Esophagus squamous epithelium (tissue), 5 donors: ENCODE measurements at places on chromosomes 12 and 14.

- no peak for DNase-seq
These were observed 78.9 kb downstream of the PLEKHA5 start for GRCh38 chr12:19208456-19208855.

DNA sequence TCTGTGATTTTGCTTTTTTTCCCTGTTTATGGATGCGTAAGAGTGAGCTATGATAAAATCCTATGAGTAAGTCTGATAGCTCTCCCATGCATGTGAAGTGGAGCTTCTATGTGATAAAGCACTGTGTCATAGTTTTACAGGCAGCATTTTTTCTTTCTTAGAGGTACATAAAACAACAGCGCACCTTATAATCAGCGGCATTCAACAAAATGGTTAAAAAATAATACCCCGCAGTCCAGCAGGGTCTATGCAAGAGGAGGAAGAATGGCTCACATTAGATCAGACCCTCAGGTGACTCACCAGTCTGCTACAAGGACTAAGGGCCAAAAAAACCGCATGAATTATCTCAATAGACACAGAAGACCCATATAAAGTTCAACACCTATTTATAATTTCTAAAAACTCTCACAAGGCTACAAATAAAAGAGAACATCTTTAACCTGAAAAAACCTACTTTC, 33.0 kb upstream of the TMEM179 start:
- DNase-seq, result no peak

DNA sequence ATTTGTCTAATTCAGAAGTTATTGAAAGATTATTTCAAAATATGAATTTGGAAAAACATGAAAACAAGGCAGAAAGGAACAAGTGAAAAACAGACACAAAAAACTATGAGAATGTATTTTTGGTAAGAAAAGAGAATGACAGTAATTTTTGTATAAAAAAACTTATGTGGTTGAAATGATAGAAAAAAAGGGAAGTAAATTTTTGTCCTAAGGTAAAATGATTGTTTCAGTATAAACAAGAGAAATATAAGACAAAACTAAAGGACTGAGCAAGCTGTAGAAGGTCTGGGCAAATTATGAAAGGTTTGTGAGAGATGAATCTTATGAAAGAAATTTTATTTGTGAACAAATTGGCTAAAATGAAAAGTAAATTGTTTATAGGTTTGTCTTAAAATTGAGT, 44.6 kb downstream of the CEP83 start:
- no peak for DNase-seq

DNA sequence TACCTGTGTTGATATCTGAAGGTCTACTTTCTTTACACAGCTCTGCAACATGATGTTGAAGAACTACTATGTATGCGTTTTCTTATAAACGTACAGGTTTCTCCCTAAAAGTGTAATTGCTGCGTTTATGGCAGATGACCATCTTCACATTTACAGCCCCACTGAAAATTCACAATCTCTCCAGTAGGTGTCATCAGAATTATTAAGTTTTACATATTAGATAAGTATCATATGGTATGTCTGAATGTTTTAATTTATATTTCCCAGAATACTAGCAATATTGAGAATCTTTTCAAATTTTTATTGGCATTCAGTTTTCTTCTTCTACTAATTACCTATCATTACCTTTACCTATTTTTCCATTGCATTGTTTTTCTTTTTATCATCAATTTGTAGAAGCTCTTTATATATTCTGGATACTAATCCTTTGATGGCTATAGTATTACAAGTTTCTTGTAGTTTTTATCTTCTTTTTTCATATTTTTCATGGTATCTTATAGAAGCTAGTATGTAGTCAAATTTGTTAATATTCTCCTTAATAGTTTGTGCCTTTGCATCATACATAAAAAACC, 123.5 kb downstream of the CAPZA3 start:
- no peak for DNase-seq

DNA sequence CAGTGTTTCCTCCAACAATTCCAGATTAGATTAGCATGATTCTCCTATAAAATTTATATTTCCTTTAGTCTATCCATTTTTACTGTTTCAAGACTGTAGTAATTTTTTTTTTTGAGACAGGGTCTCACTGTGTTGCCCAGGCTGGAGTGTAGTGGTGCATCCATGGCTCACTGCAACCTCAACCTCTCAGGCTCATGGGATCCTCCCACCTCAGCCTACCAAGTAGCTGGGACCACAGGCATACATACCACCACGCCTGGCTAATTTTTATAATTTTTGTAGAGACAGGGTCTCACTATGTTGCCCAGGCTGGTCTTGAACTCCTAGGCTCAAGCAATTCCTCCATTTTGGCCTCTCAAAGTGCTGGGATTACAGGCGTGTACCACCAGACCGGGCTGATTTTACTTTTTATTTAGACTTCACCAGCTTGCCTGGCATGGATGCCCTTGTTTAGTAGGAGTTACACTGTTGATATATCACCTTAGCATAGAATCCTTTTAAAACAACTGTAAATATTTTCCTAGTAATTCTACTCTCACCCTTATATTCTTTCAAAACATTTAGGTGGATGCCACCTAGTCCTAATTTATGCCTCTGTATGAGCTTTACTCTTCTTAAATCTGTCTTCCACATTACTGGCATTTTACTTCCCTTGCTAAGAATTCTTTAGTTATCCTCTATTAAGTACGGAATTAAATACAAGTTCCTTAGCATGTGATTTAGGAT, 55.8 kb upstream of the LIMA1 start:
- DNase-seq, result no peak

DNA sequence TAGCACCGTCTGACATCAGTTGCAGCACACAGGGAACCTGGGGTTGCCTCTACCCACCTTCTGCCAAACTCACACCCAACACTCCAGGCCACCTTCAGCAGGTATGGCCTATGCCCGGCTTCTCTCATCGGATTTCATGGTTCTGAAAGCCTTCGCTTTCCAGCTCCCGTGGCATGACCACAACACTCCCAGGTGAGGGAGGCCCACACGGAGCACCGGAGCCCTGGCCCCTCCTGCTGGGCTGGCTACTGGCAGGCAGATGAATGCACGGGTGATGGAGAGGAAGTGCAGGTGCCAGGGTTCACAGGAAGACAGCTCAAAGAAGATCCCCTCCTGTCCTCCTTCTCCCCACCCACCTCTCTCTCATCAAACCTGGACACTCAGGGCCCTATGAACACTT, 37.2 kb downstream of the CACNA2D4 start:
- DNase-seq, result no peak

- no peak for DNase-seq
These were observed 190.7 kb upstream of the PPFIA2 start for GRCh38 chr12:81949841-81950308.

DNA sequence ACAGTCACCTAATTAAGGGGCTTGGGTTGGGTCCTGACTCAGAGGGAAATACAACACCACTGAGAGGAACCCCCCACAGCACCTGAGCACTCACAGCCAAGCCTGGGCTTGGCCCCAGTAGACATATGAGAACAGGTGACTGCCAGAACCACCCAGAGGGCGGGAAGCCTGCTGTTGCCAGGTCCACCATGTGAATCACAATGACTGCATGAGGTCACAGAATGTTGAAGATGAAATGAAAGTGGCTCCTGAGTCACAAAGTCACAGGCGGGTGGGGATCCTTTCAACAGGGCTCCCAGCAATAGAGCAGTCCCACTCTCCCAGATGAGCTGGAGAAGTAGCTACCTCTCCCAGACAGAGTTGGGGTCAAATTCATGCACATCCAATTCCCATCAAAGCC, at the start of gene LRRC74A:
LRRC74A (plus strand) TSS at position 287 of the 400 bp plus-strand sequence. CDS start 290 bp downstream, outside the sequence.
- DNase-seq, result no peak

DNA sequence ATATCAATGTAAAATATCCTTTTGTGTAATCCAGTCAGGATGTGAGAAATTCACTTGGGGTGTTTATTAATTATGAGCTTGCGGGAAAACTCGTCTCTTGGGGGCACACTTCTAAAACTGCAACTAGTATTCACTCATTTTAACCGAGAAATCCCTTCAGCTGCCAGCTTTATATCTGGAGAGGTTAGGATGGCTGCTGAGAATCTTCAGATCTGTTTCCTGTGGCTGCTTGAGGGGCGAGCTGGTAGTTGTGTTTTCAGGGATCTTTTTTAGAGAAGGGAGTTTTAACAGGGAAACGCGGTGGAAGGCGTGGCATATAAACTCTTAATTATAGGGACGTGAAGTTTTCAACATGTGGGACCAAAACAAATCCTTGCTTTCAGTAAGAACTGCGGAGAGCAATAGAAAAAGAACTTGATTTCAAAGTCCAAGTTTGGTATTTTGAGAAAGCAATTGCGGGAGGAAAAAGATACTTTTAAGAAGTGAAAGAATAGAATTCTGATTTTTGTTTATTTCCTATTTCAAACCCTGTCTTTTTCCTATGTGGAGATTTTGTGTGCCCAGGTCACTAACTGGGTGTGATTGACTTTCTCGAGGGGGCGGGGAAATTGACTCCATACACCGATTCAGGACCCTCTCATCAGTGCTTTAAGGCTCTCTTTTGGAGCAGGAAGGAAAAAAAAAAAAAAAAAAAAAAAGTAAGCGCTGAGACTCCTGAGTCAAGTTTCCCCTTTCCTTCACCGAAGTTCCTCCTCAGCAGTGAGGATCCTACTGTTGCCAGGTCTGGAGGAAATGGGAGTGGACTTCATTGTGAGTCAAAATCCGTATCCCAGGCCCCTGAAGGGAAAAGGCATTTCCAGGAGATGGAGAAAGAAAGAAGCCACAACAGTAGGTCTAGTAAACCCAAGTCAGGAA, 1.1 kb downstream of the PPFIBP1 start:
- no peak for DNase-seq

DNA sequence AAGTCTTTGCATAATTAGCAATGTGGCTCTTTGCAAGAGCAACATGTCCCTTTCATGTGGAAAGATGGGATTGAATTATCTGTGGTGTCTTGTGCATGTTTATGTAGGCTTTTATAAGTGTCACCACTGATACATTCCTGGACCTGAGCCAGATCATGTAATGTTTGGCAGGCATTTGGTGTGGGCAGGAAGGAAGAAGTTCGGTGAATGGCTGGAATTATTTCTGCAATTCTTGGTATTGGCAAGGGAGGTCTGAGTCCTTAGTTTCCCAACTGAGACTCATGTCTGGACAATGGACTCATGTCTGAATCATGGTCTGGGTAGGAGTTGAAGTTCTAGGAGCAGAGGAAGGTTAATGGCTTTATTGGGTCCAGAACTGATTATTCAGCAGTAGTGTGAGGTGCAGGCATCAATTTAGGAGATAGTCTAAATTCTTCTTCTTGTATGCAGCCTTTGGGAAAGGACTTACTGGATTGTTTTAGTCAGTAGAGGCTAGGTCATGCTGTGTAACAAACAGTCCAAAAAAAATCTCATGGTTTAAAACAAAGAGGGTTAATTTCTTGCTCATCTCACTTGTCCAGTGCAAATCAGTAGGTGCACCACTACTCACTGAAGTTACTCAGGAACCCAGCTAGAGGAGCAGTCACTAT, 186.5 kb upstream of the LHX5 start:
- DNase-seq, result no peak

- DNase-seq, result no peak
These were observed 40.7 kb downstream of the LRRIQ1 start for GRCh38 chr12:85076688-85077430.

GRCh38 chr12:122852336-122853275, 17.3 kb downstream of the HIP1R start:
- no peak for DNase-seq

DNA sequence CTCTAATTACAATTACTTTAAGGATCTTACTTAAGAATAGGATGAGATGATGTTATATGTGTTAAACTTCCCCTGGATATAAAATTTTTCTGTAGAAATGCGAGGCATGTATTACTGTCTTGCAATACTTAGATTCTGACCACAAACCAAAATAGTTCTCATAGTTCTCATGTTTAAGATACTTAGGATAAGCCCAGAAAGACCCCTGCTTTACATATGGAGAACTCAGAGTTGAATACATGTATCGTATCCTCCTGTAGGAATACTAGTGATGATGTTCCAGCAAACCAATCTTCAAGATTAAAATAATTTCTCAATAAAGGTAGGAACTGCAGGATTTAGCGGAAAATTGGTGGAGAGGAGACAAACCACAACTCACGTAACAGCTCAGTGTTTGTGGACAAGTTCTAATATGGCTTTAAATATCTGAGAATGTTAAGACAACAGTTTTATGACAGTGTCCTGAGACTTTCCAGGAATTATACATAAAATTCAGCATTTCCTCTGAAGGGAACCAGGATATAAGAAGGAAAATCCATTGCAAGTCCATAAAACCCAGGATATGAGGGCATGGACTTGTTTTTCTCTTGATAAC, 114.7 kb upstream of the CRY1 start:
- no peak for DNase-seq

- no peak for DNase-seq
These were observed 77.9 kb upstream of the BCL11B start for GRCh38 chr14:99349721-99350495.

- no peak for DNase-seq
These were observed 21.7 kb downstream of the ABCD4 start for GRCh38 chr14:74281069-74281468.

- no peak for DNase-seq
These were observed 1.1 kb downstream of the ADSS1 start for GRCh38 chr14:104724981-104725771.

GRCh38 chr14:105486974-105487448, 325 bp downstream of the CRIP1 start:
- DNase-seq, result no peak

DNA sequence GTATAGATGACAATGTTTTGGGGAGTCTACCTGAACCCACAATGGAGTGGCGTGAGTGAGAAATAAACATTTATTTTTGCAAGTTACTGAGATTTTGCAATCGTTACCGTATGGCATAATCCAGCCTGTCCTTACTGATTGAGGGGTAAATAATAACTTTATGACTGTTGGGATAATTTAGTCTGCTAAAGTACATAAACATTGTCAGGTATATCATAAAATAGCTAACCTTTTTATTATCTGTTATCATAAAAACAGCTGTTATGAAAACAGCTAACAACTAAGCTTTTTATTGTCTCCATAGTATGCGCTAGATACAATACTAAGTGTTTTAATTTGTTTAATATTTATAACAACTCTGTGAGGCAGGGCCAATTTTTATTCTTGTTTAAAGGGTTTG, 10.3 kb downstream of the ACSS3 start:
- no peak for DNase-seq

DNA sequence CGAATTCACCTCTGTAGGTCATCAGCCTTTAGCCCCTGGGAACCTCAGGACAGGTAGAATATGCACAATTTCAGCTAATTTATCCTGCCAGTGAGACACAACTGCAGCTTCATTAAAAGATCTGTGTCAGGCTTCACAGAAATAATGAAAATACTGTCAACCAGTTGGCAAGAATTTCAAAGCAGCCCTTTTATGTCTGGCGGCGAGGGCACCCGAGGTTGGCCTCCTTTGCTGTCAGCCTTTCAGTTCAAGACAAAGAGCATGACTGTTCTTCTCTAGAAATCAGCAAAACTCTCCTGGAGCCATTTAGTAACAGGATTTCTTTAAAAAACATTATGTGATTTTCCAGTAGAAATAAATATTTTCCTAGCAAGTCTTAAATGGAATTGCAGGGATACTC, 75.9 kb downstream of the BBS10 start:
- no peak for DNase-seq

GRCh38 chr14:103801459-103801858, 45.9 kb downstream of the PPP1R13B start:
- DNase-seq, result no peak

- DNase-seq, result no peak
These were observed 59.4 kb downstream of the TTC7B start for GRCh38 chr14:90756755-90757345.
